Stromal cell of bone marrow (primary cell): ENCODE measurements at places on chromosomes 11 and 22.

GRCh38 chr22:48337957-48338792 lies 1489.5 kb downstream of the BRD1 start:
- DNase-seq: no peak

DNA sequence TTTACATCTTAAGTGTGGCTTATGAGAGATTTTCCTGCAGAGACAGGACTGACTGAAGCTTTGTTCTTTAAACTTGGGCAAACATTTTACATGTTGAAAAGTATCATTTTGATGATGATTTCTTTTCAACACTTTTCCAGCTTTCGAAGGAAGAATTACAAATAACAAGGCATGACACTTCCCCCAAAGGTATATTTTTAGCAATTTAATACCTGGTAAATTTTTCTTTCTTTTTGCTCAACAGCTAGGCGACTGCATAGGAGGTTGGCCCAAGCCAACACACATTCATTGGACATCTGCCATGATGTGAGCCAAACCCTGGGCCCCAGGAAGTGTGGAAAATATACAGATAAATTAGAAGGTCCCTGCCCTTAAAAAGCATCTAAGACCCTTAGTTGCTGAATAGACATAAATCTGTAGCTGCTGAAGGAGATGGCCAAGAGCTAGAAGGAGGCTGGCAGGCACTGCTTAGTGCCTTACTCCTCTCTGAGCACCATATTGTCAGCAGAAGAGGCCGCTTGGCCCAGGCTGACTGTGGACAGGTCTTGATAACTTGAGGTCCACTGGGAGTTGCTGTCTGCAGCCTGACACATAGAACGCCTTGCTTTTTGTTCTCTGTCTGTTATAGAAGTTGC lies 53.3 kb upstream of the CD44 start:
- DNase-seq: no peak

DNA sequence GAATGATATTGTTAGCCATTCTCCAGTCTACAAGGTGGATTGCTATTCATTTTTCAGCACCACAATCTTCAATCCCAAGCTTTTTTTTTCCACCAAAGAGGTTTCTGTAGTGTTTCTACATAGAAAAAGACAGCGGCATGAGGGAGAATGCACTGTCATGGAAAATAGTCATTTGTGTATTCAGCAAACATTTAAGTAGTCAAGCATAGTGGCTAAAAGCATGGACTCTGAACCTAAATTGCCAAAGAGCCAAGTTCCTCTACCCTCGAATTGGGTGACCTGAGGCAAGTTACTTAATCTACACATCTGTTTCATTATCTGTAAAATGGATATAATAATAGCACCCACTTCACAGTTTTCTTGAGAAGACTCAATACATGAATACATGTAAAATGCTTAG lies 14.2 kb downstream of the GAS2 start:
- no peak for DNase-seq

GRCh38 chr11:77672264-77672663 lies 34.7 kb upstream of the CLNS1A start:
- DNase-seq: peak; percentile 89

DNA sequence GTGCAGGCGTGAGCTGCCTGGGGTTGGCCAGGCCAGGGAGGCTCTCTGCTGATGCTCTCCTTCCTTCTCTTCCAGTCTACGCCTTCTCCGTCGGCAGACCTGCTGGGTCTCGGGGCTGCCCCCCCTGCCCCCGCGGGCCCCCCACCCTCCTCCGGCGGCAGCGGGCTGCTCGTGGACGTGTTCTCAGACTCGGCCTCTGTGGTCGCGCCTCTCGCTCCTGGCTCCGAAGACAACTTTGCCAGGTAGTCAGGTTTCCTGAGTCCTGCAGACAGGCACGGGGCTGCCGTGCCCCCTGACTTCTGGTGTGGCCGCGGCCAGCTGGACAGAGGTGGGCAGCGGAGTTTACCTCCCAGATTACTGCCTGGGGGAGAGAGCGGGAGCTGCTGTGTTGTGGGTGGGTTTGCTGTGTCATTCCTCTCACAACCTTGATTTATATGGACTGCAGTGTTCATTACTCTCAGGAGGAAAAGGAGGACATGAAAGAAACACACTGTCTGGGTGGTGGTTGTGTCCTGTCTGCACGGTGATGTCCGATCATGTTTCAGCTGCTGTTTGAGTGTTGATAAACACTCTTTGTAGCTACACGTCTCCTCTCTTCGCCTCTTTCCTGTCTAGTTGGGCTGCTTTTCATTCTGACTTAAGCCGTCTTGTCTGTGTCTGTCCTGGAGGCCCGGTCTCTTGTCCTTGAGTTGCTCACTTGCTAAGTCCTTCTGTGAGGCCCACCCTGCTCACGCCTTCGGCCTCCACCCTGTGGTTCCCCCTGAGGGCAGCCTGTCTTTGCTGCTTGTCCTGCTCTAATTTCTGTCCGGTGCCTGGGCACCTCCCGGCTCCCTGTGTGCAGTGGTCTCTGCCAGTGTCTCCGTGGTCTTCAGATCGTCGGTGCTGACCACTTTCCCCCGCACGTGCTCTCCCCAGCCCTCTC lies 35.9 kb downstream of the MUC6 start:
- DNase-seq: no peak

DNA sequence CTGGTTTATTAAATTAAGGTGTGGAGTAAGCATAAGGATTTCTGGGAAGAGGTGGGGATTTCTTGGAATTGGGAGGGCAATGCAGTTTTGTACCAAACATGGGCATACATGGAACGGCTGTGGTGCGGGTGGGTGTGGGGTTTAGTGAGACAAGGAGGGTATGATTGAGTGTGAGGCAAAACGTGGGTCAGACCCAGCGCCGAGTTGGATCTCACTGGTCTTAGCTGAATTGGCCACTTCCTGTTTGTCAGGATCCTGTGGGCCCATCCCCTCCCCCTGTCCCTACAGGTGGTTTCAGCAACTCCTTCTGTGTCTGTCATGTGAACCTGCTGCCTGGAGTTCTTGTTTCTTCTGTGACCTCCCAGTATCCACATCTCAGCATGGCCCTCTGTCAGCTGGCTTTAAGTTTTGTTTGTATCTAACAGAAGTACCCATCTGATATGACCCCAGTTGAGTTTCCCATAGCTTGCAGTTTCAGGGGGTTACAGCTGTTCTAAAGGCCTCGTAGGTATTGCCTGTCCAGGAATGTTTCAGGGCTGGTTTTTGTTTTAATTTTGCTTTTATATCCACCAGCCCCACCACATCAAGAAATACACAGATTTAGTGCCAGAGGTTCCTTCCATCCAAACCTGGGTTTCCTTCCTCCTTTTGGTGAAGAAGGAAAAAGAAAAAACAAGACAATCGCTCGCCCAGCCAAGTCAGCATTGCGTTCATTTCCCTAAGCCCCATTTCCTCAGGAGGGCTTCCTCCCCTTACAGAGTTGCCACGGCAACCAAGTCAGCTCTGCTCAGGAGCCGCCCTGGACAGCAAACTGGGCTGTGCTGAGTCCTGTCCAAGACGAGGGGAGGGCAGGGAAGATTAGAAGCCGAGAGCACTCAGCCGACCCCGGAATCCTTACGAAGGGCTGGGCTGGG lies 6.0 kb downstream of the APOL1 start:
- no peak for DNase-seq

DNA sequence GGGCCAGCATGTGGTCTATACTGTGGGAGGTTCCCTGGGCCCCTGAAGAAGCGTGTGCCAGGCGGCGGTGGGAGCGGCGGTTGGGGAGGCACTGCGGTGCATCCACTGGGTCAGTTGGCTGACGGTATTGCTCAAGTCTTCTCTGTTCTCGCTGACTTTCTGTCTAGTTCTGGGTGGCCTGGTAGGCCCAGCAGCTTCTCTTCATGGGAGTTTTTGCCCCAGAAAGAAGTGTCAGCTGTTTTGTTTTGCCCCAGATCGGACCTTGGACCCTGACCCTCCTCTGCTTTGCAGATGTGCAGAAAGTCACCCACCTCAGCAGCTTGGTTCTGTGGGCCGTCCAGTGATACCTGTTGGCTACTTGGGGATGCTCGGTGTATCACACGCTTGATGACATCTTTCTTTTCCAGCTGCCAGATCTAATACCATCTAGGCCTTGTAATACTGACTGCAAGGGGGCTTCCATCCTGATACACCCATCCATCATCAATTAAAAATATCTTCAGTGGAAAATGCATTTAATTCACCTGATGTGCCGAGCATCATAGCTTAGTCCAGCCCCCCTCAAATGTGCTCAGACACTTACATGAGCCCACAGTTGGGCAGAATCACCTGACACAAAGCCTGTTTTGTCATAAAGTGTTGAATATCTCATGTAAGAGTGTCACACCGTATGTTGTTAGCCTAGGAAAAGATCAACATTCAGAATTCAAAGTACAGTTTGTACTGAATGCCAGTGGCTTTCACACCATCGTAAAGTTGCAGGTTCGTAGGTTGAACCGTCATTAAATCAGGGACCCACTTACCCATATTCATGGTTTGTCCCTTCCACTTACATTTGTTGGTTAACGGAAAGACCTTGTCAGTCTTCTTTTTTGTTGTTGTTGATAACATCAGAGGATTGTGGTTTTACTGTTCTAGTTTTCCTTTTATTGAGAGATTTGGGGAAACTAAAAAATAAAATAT lies 13.9 kb downstream of the ZBED4 start:
- no peak for DNase-seq

DNA sequence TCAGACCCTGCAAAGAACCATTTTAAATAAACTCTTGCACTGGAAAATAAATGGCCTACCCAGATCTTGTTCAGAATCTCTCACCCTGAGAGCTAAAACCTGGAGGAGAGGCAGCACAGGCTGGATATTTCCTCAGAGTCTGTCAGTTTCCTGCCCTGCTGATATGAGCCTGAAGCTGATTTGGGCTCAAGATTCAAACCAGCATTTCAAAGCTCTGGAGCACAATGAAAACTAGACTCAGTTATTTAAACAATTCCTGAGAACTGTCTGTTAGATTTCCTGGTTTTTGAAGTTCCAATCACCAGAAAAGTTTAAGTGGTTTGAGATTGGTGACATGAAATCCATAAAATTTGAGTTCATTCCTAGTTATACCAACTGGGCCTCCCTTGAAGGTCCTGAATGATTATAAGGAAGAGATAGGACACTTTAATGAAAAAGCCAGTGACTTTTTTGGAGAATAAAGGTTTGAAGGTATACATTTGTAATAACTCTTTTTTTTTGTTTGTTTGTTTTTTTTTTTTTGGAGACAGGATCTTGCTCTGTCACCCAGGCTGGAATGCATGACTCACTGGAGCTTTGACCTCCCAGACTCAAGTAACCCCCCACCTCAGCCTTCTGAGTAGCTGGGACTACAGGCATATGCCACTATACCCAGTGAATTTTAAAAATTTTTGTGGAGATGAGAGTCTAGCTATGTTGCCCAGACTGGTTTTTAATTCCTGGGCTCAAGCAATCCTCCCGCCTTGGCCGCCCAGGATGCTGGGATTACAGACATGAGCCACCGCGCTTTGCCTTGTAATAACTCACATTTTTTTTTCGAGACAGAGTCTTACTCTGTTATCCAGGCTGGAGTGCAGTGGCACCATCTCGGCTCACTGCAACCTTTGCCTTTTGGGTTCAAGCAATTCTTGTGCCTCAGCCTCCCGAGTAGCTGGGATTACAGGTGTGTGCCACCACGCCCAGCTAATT lies 8.0 kb upstream of the ESAM start:
- no peak for DNase-seq

DNA sequence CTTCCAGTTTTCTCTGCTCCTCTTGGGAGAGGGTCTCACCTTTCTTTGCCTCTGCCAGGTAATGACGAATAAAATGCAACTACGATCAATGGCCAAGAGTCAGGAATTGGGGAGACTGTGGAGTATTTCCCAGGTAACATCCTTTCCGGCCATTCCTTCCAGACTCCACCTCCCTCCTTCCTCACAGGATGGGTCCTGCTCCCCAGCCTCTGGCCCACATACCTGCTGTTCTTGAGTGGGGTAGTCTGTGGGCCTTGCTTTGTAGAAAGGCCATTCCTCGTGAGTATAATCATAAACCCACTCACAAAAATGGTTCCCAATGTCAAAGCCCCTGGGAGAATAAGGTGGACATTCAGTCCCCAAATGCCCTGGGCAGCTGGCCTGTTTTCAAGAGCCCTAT lies 1.5 kb upstream of the CPT1B start:
- no peak for DNase-seq

DNA sequence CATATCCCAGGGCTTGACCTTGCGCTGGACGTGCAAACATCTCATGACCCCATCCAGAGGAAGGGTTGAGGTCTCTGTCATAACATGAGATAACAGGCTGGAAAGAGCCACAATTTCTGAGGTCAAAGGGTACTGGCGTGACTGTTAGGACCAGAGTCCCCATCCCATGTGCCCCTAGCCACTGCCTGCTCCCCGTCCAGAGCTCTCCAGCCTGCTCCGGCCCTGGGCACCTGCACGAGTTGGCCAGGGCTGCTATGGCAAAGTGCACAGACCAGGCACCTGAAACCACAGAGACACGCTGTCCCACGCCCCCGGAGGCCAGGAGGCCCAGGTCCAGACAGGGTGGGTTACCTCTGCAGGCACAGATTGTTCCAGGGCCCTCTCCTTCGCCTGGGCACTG lies 58.9 kb downstream of the SHANK2 start:
- DNase-seq: no peak

DNA sequence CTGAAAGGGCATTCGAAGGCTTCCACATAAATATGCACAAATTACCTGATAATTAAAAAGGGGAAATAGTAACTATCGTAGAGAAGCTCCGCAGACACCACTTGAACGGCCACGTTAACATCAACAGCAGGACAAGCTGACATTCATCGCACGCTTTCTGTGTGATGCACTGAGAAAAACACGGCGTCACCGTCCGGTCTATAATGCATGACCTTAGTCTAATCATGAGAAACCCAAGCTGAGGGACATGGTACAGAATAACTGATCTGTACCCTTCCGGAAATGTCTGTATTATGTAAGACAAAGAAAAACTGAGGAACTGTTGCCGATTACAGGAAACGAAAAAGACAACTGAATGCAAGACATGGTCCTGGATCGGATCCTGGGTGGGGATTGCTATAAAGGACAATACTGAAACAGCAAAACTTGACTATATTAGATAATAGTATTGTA lies 678 bp upstream of the RANGAP1 start:
- no peak for DNase-seq

GRCh38 chr22:26579331-26579886 lies 10.5 kb downstream of the TPST2 start:
- no peak for DNase-seq

DNA sequence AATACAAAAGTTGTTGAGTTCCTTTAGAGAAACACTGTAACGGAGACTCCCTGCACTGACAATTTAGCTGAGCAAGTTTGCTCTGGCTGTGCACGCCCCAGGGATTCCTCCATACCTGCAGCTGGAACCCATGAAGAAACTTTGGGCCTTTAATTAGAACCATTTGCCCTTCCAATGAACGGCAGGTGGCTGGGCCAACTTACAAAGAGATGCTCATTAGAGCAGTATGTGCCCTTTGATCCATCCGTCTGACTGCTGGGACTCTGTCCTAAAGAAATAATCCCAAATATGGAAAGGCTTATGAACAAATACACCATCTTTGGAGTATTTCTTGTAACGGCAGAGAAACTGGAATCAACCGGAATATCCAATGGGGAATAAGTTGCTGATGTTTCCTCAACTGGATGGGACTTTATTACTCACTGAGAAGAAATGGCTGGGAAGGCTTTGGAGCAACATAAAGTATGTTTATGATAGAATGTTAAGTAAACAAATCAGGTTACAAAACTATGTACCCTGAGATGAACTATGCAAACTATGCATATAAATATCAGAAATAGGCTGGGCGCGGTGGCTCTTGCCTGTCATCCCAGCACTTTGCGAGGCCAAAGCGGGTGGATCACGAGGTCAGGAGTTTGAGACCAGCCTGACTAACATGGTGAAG lies 24.4 kb upstream of the FBLN1 start:
- peak; percentile 85 for DNase-seq

GRCh38 chr11:61106894-61107470 lies 4.7 kb downstream of the CD5 start:
- DNase-seq: no peak

GRCh38 chr11:115751243-115752015 lies 247.2 kb upstream of the CADM1 start:
- no peak for DNase-seq

GRCh38 chr11:85589373-85589772 lies 37.8 kb downstream of the DLG2 start:
- DNase-seq: no peak
